ENCODE measurements at places on chromosomes 4 and X.

DNA sequence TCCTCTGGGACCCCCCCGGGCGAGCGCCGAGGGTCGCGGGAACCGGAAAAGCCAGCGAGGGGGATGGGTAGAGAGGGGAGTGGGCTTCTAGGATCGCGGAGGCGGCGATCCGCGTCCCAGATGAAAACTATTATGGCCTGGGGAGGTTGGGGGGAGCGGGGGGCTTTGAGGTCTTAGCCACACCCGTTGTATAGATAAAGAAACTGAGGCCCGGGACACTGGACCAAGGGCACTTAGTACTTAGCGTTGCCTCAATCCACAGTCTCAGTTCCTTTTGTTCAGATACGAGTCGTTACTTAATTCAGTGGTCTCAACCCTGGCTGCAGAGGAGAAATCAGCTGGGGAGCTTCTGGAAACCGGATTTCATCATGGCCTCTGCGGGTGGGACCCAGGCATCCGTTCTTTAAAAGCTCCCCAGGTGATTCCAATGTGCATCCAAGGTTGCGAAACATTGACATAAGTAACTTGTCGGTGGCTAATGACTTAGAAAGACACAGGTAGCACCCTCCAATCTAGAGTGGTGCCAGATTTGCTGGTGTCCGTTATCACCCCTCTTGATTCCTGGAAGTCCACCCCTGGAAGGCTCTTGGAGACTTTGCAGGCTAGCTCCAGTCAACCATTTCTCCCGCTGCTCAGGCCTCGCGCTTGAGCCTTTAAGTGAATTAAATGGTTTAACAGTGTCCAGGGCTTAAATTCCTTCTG is 90.7 kb downstream of the GEMIN8 start:
- peak; percentile 8 for DNase-seq

- DNase-seq = no peak
These were observed 120.1 kb downstream of the MFAP3L start for GRCh38 chr4:169906104-169906503.

DNA sequence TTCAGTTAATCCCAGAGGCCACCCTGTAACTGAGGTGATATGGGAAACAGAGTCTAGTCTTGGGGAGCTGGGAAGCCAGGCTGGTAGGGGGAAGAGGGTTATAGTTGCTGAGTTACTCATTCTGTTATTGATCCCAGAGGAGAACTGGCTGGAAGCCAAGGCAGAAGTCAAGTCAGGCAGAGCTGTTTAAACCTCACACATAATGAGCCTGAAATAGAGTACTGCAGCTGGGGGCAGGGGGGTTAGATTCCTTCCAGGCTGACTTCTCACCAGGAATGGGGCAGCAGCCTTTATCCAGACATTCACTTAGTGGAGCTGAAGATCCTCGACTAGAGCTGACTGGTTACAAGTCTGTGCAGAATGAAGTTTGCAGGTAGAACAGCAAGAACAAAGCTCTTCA is 144.9 kb downstream of the C4orf33 start:
- no peak for DNase-seq

GRCh38 chr4:115453416-115453815 is 340.0 kb upstream of the NDST4 start:
- no peak for DNase-seq
